AG20443 (cell line): ENCODE measurements at places on chromosomes 5 and 9.

- DNase-seq, result no peak
Observed at GRCh38 chr9:131703697-131704096, 36.2 kb downstream of the RAPGEF1 start.

DNA sequence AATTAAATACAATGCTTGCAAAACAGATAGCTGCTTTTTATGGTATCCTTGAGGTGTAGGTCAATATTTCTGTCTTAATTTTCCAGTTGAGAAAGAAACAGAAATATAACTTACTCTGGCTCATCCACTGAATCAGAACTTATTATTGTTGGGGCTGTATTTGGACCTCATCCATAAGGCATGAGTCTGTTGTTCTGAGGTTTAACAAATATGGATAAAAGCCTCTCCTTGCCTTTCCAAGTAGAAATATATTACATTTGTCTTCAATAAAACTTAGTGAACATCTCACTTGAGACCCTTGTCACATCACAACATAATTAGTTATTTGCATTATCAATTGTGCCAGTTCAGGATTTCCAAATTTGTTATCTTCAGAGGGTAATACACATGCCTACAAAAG lies 525.8 kb downstream of the AGTPBP1 start:
- DNase-seq, result peak; percentile 51

DNA sequence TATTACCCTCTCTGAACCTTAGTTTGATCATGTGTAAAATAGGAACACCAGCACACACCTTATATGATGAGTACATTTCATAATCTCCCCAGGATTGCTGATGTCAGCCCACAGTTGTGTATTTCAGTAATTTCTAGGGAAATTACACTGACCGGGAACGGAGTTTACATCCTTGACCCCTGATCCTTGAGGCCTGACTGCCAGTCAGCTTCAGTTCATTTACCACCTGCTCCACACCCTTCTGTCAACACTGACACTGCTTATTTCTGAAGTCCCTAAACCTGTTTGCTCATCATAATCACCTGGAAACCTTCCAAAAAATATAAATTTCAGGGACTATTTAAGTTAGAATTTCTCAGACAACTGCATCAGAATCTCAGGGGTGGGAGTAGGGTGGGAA lies 55.3 kb downstream of the ZNF622 start:
- no peak for DNase-seq

GRCh38 chr9:71145179-71145578 lies 23.8 kb upstream of the TRPM3 start:
- no peak for DNase-seq

GRCh38 chr5:111385051-111385450 lies 127.3 kb downstream of the STARD4 start:
- DNase-seq, result no peak

GRCh38 chr5:178267876-178268275 lies 35.3 kb upstream of the PHYKPL start:
- DNase-seq, result no peak

DNA sequence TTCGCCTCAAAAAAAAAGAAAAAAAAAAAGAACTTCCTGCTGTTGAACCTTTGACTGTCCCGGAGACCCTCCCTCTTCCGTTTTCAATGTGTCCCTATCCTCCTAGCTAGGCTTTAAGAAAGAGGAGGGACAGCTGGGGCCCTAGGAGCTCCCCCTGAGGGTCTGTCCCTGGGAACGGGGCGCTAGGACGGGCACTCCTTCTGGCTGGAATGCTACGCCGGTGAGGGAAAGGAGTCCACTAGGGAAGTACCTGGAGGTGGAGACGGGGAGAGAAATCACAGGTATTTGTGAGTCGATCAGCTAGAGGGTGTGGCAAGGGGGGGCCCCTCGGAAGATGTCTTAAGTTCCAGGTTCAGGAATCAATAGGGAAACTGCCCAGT lies 4.6 kb downstream of the SIT1 start:
- no peak for DNase-seq

DNA sequence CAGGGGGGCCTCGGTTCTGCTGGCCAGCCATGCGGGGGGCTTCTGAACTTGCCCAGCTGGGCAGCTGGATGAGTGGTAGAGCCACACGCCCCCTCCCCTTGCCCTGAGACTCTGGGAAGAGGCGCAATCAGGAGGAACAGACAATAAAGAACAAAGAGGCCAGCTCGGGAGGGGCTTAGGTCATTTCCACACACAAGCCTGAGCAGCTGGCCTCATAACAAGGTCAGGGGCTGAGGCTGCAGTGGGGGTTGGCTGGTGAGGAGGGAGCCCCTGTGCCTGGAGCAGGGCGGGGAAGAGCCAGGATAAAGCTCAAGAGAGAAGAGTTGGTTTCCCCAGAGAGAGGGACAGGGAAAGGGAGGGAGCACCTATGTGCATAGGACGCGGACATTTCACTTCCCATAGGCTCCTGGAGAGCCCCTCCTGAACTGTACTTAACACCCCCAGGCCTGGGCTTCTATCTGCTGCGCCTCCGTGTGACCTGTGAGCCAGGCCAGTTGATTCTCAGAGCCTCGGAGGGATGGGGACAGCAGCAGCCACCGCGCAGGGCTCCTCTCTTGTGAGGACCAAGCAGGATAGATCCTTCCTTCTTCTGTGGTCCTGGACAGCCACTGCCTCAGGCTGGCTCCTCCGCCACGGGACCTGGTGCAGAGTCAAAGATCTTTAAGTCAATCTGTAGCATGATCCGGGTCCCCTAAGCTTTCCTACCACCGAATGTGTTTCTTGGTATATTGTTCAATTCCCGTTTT lies 75.3 kb upstream of the GGTA1 start:
- no peak for DNase-seq

DNA sequence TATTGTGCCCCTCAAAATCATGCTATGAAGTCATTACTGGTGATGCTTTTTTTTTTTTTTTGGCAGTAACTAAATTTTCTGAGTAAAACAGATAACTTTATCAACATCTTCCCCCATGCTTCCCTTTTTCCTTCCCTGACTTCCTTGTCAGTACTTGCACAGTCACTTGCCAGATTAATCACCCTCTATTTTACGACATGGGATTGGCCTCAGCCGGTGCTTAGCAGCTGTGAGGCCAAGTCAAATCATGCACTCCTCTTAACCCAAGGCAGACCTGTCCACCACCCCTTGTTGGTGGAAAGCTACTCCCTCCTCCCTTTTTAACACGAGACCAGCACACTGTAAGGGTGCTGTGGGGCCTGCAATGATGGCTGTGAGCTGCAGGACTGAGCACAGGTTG lies 118.0 kb upstream of the OTULINL start:
- peak; percentile 64 for DNase-seq

DNA sequence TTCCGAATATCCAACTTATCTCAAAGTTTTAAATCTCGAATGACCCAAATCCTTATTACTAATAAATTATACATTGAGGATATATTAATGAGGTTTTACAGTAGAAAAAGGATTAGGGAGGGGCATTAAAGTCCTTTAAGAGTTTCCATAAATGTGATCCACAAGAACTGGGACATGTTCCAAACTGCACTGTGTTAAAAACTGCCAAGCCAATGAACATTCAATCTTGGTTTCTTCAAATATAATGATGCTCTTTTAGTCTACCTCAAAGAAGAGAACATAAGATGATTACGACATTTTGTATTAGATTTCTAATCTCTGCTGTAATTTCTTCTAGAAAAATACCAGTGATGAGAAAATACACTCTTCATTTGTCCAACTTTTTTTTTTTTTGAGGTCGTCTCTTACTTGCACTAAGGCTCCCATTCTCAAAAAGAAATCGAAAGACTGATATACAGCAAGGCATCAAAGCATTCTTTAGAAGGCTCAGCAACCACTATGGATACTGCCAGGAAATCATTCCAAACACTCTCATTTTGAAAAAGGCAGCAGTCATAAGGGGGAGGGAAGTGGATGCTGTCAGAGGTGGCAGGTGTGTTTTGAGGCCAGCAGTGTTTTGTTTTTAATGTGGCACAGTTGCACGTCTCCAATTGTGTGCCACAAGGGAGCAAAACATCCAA lies 1.7 kb downstream of the PTAR1 start:
- no peak for DNase-seq
